ENCODE measurements at places on chromosomes 2 and 18.
A peak's percentile ranks its signal among the peaks of the same experiment; 100 is the strongest.

GRCh38 chr2:105489168-105489878, 90.5 kb upstream of the FHL2 start:
- no peak for DNase-seq

DNA sequence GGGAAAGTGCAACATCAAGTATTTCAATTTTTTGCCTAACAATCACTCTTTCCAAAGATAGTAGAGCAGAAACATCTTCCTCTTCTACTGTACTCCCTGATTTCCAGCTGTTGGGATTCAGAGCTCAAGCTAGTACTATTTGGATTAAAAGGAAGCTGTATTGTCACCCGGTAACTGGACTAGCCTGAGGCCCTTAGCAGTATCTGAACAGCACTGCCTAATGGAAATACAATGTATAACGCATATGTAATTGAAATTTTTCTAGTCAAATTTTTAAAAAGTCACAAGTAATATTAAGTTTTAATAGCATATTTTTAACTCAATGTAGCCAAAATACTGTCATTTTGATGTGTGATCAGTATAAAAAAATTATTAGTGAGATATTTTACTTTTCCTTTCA, 86.2 kb downstream of the COX7A2L start:
- no peak for DNase-seq

DNA sequence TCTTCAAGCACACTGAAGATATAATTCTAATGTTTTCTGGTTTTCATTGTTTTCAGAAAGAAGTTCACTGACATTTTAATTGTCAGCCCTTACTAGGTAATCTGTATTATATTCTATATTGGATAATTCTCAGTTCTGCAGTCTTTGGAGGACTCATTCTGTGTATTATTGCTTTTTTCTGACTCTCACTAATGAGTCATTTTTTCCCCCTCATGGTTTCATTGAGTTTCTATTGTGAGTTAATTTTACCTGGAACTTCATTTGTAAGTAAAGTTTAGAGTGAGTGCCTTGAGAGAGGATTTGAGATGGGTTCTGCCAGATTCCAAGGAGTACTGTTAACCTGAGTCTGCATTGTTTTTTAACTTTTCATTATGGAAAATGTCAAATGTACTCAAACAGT, 90.4 kb upstream of the LYPD1 start:
- no peak for DNase-seq

- no peak for DNase-seq
These were observed 261.0 kb downstream of the ZNF516 start for GRCh38 chr18:76233876-76234675.

GRCh38 chr2:23621616-23622015, 236.6 kb downstream of the KLHL29 start:
- no peak for DNase-seq

DNA sequence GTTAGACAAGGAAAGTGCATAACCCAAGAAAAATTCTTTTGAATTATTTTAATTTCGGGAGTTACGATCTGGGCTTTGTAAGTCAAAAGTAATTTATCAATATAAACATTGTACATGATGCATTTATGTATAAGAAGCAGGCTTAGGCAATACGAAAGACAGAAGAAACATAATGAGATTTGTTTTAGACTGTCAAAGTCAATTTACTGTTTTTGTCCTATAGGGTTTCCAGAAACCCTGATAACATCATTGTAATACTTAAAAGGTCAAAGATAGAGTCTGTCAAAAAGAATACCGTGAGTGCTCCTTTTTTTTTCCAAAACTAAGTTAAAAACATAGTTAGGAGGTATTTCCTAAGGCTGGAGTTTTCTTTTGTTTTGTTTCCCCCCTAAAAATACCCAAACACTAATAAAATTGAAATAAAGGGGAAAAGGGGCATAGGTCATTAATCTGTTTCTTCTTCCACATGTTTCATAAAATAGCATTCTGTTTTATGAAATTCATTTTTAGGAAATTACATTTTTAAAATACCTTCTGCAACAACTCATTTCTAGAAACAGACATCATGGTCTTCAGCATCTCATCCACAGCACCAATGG, 16.1 kb downstream of the C1D start:
- DNase-seq = no peak

DNA sequence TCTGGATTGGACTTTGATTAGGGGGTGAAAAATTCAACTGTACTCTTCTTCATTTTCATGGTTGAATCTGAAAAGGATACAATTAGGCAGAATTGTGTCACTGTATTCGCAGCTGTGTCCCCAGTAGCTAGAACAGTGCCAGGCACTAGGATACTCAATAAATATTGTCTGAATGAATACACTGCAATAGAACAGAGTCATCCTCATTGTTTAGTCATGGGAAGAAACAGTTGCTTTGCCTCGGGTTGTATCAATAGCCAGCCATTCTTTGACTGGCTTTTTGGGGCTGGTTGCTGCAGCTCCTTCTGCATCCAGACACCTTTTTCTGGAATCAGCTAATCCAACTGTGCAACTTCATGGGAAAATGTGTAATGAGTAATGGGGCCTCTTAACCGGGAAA, 18.1 kb upstream of the DYNC1I2 start:
- DNase-seq = no peak

- DNase-seq = no peak
These were observed 423.2 kb upstream of the CRIM1 start for GRCh38 chr2:35932276-35932963.

DNA sequence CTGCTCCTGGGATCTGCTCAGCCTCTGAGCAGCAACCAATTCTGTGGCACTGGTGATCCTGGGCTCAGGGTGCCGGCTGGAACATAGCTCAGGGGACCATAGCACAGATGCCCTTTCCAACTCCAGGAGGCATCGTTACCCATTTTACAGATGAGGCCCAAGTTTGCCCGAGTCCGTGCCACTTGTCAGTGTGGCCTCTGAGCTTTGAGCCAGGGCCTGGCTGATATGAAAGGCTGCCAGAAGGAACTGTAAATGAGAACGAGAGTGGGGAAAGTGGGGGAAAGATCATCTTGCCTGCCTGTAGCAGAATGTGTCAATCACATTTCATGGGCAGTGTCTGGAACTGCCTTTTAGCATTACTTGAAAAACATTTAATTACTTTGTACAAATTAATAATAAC, 23.3 kb upstream of the FOSL2 start:
- no peak for DNase-seq

DNA sequence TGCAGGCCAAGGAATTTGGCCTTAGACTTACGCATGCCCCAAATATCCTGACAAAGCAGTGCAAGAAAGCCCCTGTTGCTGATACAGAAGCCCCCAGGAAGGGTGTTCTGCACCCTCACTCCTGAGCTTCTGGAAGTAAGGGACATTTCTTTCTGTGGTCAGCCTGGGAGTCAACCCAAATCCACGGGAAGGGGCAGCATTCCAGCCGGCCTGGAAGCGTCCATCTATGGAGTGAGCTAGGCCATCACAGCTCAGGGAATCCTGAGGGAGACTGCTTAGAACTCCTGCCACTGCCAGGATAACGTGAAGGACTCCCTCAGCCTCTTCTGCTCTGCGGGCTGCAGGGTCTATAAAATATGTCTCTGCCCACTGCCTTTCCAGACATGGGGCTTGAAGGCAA, 173.9 kb downstream of the ANAPC1 start:
- no peak for DNase-seq

- DNase-seq = peak; percentile 71
These were observed 2.4 kb upstream of the MERTK start for GRCh38 chr2:111896024-111896423.

- DNase-seq = no peak
These were observed 17.4 kb downstream of the NTSR2 start for GRCh38 chr2:11652553-11652952.

DNA sequence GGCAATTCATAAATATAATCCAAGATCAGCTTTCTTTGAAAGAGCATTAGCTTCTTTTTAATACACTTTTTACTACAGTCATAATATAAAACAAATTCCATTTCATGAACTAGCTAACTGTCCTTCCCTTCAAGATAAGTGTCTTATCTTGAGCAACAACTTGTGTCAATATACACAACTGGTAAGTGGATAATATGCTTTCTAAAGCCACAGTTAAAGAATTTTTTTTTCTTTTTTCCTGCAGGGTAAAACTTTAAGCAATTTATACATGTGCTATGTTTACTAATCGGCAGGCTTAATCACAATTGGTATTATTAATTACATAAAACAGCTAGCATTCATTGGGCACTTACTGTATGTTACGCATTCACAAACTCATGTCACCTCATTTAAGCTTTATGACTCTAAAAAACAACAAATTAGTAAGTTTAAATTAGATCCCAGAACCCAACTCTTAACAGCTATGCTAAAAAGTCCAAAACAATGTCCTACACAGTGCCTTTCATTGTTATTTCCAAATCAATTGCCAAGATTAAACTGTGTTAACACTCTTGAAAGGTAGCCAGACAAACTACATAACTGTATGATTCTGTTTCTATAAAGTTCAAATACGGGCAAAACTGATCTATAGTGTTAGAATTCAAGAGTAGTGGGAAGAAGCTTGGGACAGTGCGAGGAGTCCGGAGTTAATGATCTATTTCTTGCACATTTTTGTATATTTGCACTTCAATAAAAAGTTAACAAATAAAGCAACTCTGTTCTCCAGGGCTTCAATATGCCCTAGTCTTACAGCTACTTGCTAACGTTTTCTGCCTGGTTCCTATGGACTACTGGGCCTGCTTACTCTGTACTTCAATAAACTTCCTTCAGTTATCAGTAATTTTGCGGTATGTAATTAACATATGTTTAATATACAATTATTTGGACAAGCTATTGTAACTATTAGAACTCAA, 6.0 kb downstream of the TXNL1 start:
- no peak for DNase-seq

GRCh38 chr2:43175876-43176275, 50.5 kb downstream of the ZFP36L2 start:
- no peak for DNase-seq

- no peak for DNase-seq
These were observed 74.9 kb downstream of the ANTXR1 start for GRCh38 chr2:69087912-69088240.

GRCh38 chr18:38456253-38456652, 890.7 kb upstream of the CELF4 start:
- no peak for DNase-seq

- DNase-seq = no peak
These were observed 79.0 kb downstream of the SLC66A3 start for GRCh38 chr2:11234309-11234708.

DNA sequence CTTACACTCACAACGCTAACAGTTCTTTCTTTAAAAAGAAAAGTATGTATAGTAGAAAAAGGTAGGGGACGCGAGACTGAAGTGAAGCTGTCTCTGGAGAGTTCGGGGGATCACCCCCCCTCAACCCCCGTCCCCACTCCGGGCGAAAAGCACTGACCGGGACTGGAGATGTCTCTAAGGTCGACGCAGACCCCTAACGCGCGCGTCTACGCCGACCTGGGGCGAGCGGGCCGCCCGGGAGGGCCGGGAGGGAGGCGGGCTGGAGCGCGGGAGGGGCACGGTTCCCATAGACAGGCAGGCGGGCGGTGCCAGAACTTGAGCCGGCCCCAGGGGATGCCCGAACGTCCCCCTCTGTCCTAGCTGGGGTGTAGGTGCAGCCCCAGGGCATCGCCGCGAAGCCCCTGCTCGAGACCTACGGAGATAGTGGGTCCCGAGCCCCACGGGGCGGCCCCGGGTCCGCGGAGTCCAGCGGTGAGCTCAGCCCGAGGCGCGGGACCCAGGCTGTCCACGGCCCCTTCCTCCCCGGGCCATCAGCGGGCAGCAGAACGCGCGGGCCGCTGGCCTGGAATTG, 82.2 kb downstream of the CHRNA1 start:
- peak; percentile 59 for DNase-seq

DNA sequence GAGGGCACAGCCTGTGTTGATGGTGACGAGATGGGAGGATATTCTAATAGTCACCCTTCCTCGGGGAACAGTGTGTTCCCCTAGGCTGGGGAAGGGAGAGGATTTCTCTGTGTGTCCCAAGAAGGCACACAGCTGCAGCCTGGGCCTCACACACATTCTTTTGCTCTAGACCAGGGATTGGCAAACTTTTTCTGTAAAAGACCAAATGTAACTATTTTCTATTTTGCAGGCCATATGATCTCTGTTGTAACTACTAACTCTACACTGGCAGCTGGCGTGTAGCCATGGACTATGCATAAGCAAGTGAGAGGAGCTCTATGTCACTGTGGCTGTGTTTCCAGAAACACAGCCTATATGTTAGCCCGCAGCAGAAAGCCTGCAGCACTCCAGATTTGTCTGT, 65.8 kb downstream of the ARHGAP28 start:
- DNase-seq = no peak

DNA sequence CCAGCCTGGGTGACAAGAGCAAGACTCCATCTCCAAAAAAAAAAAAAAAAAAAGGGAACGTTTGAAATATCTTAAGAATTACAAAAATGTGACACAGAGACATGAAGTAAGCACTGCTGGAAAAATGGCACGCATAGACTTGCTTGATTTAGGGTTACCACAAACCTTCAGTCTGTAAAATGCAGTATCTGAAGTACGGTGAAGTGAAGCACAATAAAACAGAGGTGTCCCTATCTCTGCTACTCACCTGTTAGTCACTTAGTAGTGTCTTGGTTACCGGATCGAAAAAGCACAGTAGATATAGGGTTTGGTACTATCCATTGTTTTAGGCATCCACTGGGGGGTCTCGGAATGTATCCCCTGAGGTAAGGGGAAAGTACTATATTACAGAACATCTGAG, 11.6 kb upstream of the GREB1L start:
- no peak for DNase-seq

- no peak for DNase-seq
These were observed 33.9 kb downstream of the LAMA3 start for GRCh38 chr18:23723121-23723520.

- no peak for DNase-seq
These were observed 19.0 kb downstream of the MALT1 start for GRCh38 chr18:58690259-58690658.

DNA sequence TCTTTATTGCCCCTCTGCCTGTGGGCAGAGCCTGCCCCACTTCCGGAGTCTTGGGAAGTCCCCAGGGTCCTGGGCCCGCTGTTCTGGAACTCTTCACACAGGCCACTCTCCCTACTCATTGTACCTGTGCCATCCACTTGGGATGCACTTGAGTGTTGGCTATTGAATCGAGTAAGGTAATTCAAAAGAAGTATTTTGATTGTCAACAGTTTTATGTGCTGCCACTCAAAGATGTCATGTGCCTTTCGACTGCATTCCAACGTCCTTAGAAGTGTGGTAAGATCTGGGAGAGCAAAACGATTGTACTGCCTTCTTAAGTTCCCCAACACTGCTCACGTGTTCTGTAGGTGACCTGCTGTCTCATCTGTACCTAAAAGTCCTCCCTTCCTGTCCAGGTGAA, 77.0 kb upstream of the SMIM21 start:
- no peak for DNase-seq
